H1 (cell line): ENCODE measurements at places on chromosomes 4 and X. TPM values are rescaled to one million over a fixed set of nuclear protein-coding genes. Genes with fewer than 3 reads are reported as not detected.
A peak's percentile ranks its signal among the peaks of the same experiment; 100 is the strongest.

The CCDC120 gene
- 11.8 and 11.9 TPM in 2 replicates for total RNA-seq

The PABPC1L2A gene
- 0.32 and 0.73 TPM in 2 replicates for total RNA-seq

GRCh38 chr4:101730291-101731117, 60.0 kb upstream of the BANK1 start:
- peak; percentile 41 for DNase-seq

DNA sequence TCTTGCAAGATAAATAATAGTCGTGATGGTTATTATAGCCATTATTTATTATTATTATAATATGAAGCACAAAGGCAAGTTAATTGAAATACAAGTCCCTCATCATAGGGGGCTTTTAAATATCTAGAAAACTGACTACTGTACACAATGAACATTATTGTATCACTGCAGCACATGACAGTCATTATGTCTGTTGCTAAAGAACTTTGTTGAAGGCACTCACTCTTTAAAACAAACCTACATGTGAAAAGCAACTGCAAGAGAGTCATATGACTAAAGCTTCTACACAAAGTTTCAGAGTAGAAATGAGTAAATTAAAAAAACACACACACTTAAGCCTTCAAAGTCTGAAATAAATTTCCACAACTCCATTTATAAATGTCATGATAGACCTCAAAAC, 23.3 kb upstream of the DCAF12L1 start:
- no peak for DNase-seq
